HFFc6 (cell line): ENCODE measurements at places on chromosomes 3 and 15. TPM values are rescaled to one million over a fixed set of nuclear protein-coding genes. Genes with fewer than 3 reads are reported as not detected.

DNA sequence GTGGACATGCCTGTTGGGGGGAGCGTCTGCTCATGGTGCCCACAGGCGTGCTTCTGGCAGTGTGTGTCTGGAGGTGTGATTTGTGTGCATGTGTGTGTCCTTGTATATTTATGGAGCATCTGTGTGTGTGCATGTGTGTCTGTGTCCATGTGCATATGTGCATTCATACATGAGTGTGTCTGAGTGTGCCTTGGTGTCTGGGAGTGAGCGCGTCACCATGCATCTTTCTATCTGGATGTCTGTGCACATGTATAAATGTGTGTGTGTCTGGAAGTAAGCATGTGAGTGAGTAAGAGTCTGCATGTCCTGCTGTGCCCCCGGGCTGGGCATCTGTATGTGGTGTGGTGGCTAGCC, 58.1 kb upstream of the PRR23E start:
- H3K4me3 ChIP-seq: no peak overlapping the region
- no peak overlapping the region for H3K27ac ChIP-seq
- H3K36me3 ChIP-seq: no peaks in the 10 kb centered on the region
- no peak for DNase-seq

GRCh38 chr15:66188464-66188863, 65.1 kb downstream of the MEGF11 start:
- H3K4me3 ChIP-seq: no peak overlapping the region
- no peak for DNase-seq
- H3K36me3 ChIP-seq: no peaks in the 10 kb centered on the region
- no peaks in the 10 kb centered on the region for H3K4me1 ChIP-seq

DNA sequence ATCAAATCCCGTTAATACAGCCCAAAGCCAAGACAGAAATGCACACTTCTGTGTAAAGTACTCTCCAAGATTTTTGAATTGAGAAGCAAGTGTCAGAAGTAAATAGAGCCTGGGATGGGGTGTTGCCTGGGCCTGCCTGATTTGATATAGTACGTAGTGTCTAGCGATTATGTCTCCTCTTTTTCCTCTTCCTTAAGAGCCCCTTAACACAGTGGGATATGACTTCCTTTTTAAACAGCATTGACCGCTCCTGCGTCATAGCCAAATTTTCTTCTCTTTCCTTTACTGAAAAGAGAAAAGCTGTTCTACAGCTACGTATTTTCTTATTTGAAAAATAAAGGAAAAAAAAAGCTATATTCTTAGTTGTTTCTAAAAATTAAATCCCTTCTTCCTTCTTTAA, 97.7 kb downstream of the PLCL2 start:
- peaks cover 13% of the 10 kb centered on the region for H3K4me1 ChIP-seq
- no peaks in the 10 kb centered on the region; the same call in 1 of the 2 replicates for H3K27me3 ChIP-seq
- H3K4me3 ChIP-seq: no peak overlapping the region
- DNase-seq: no peak
- no peaks in the 10 kb centered on the region for H3K36me3 ChIP-seq
- H3K27ac ChIP-seq: no peak overlapping the region

DNA sequence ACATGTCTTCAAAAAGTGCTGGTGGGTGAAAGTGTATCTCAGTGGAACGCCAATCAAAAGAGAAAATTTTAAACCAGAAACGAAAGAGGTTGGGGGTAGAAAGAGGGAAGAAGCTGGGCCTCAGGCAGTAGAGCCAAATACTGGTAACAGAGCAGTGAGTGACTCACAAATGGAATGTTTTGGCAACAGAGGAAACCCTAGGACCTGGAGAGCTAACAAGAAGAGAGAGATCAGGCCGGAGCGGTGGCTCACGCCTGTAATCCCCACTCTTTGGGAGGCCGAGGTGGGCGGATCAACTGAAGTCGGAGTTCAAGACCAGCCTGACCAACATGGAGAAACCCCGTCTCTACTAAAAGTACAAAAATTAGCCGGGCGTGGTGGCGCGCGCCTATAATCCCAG, 450.8 kb upstream of the NAALADL2 start:
- no peaks in the 10 kb centered on the region for H3K27me3 ChIP-seq
- H3K27ac ChIP-seq: no peak overlapping the region
- peak; percentile 24 for DNase-seq
- H3K4me1 ChIP-seq: peaks cover 20% of the 10 kb centered on the region
- H3K36me3 ChIP-seq: no peaks in the 10 kb centered on the region

DNA sequence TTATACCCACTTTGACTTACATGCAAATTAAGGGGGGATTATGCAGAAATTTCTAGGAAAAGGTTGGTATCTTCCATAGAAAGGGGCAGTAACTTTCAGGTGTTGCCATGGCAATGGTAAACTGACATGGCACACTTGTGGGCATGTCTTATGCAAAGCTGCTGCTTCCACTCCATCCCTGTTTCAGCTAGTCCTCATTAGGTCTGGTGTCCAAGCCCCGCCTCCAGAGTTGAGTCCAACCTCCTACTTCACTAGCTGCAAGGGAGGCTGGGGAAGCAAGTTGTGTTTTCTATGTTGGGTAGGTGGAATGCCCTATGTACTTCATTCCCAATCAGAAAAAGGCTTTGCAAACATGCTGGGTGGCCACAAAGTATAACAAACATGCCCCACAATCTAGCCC, 14.7 kb upstream of the KLHL40 start:
- no peak overlapping the region for H3K27ac ChIP-seq
- H3K36me3 ChIP-seq: no peaks in the 10 kb centered on the region
- H3K4me1 ChIP-seq: peaks cover 7% of the 10 kb centered on the region; the same call in 1 of the 2 replicates
- H3K27me3 ChIP-seq: peaks cover 16% of the 10 kb centered on the region
- no peak for DNase-seq
- H3K4me3 ChIP-seq: no peak overlapping the region

DNA sequence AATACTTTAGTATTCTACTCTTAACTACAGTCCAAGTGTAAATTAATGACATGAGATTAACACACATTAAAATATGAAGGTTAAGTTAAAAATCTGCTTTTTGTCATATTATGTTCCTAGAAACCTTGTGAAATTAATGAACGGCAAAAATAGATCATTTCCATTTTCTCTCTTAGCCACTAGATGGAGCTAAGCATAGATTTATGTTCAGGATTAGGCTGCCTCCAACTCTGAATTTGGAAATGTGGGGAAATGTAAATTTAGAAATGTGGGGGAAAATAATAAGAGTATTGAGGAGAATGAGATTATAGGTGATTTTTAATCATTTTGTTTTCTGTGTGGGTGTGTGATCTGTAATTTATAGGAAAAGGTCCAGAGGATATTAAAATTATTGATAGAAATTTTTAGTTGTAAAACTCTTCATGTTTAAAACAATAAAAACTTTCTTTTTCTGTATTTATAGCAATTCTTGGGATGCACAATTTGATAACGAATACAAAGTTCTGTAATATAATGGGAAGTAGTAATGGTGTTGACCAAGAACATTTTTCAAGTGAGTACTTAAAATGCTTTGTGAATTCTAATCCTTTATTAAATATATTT, 59.2 kb downstream of the TMOD3 start:
- H3K27ac ChIP-seq: no peak overlapping the region
- H3K4me3 ChIP-seq: no peak overlapping the region
- no peak for DNase-seq
- H3K36me3 ChIP-seq: peaks cover 26% of the 10 kb centered on the region
- peaks cover 33% of the 10 kb centered on the region for H3K4me1 ChIP-seq

GRCh38 chr3:169676925-169677537, 13.5 kb upstream of the MECOM start:
- H3K4me3 ChIP-seq: no peak overlapping the region
- H3K36me3 ChIP-seq: peaks cover 5% of the 10 kb centered on the region; the same call in 1 of the 2 replicates
- H3K27me3 ChIP-seq: peaks cover 3% of the 10 kb centered on the region
- no peaks in the 10 kb centered on the region for H3K4me1 ChIP-seq
- H3K27ac ChIP-seq: no peak overlapping the region

DNA sequence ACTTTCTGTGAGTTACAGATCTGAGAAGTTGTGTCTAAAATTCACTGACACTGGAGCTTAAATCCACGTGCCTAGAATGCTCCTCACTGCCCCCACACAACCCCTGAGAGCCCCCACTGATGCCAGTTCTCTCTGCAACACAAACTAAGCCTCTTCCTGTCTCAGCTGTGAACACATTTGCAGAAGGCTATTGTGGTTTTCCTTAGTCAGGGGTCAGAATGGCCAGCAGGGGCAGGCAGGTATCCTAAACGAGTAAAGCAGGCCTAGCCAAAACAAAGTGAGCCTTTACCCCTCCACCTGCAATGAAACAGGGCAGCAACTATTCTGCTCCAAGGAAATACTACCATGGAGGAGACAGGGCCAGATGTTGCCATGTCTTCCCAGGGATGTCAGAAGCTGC, 78.6 kb downstream of the FHIT start:
- H3K27ac ChIP-seq: no peak overlapping the region
- H3K36me3 ChIP-seq: no peaks in the 10 kb centered on the region
- DNase-seq: no peak
- H3K27me3 ChIP-seq: peaks cover 2% of the 10 kb centered on the region; the same call in 1 of the 2 replicates
- no peak overlapping the region for H3K4me3 ChIP-seq

The CCR3 gene
- not detected in 3 replicates for total RNA-seq

The SYNM gene
- total RNA-seq: 4.5 to 7.1 TPM (median 4.6 TPM) in 3 replicates

The CHRM5 gene
- not detected in 3 replicates for total RNA-seq

The GPR171 gene
- total RNA-seq: not detected in 3 replicates

The U2SURP gene
- total RNA-seq: 53.5 to 68.7 TPM (median 65.7 TPM) in 3 replicates

The SLC22A14 gene
- 0.15 to 0.17 TPM in 2 of 3 replicates, not detected in the other for total RNA-seq

The CA12 gene
- 8.3 to 15.2 TPM (median 8.4 TPM) in 3 replicates for total RNA-seq

The IL17RD gene
- 0.18 to 0.26 TPM in 2 of 3 replicates, not detected in the other for total RNA-seq
